Foreskin fibroblast (primary cell): ENCODE measurements at places on chromosomes 6 and 20.
A peak's percentile ranks its signal among the peaks of the same experiment; 100 is the strongest.

- DNase-seq = no peak
Measured at GRCh38 chr20:58321205-58321604, 11.7 kb downstream of the RAB22A start.

DNA sequence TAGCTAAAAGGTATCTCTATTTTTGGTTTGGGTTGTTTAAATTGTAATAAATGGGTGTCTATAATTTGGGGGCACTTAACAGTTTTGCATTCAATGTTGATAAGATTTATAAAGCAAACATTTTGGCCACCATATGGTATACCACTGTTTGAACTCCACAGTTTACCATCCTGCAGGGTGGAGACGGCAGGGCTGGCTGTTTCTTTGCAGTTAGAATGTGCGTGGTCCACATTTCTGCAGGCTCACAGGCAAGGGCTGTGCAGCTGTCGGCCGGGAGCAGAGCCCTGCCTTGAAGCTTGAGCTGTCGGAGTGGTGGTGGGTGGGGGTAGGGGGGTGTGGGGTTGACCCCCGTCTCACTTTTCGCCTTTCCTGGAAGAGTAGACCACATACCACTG, 135.9 kb downstream of the CDH4 start:
- DNase-seq = no peak

DNA sequence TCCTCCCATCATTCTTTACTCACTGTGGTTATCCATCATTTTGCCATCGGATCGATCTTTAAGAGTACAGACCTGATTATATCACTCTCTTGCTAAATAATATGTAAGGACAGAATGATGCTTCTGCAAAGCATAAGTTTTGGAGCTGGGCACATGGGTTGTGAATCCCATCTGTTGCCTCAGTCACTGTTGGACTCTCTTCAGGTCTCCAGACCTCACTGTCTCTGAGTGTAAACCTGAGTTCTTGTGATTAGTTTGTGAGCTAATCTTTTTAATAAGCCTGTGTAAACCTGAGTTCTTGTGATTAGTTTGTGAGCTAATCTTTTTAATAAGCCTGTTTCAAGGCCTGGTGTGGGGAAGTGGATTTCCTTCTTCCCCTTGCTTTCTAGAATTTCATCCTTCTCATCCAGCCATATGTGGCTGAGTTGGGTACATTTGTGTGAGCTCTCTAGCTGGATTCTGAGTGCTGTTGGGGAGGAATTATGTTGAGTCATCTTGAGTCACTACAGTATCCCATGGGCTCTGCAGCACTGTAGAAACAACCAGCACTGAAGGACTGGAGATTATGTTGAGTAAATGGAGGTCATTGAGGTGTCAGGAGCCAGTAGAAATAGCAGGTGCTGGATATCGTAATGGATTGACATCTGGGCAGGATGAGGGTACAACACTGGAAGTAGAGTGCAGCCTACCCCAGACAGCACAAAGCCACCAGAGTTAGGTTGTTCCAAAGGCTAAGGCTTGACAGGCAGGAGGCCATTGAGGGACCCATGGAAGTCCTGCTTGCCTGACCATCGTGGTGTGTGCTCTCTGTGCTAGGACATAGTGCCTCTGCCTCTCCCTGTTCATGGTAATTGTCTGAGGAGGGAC, 52.4 kb downstream of the SCAND1 start:
- DNase-seq = peak; percentile 94

DNA sequence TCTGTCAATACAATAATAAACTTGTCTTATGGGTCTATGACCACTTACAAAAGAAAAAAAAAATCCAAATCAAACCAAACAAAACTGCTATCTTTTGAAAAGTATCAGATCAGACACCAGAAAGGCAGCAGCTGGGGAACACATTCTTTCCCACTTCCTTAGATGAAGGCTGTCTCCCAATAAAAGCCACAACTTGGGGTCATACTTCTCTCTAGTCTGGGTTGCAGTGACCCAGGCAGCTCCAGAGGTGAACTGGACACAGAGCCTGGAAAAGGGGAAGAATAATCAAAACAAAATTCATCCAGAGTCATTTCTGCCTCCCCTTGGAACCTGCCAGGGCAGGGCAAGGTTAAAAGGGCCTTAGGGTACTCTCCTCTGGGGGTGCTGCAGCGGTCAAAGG, 19.1 kb downstream of the ATXN1 start:
- DNase-seq = no peak

DNA sequence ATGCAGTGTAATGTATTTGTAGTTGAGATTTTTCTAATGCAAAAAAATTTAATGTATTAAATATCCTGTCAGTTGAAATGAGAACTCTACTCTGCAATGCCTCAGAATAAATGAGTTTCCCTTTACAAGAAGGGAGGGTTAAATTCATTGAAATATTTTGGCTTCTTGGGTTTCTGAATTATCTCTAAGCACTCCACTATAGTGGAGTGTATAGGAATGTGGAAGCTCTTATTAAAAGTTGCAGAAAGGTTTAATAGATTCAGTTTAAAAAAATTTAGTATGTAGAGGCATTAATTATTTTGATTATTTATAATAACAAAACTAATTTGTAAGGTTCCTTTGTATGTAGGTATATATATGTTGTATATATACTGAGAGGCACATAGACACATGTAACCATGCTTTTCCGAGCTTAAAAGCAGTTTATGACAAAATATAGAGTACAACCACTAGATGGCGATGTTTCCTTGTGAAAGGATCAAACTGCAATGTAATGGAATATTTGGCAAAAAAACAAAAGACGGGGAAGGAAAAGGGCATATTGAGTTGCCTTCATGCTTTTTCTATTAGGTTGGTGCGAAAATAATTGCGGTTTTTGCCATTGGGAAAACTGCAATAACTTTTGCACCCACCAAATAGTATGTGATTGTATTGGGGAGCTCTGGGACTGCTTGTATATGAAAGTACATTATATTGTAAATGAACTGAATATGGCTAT, 144.2 kb downstream of the MYO6 start:
- DNase-seq = peak; percentile 79
